Activated T-helper 9 cell treated with anti-CD3 and anti-CD28 coated beads, Interleukin-2, amount 50 U/mL, for 16 hours (primary cell): ENCODE measurements at places on chromosomes 4 and X.

DNA sequence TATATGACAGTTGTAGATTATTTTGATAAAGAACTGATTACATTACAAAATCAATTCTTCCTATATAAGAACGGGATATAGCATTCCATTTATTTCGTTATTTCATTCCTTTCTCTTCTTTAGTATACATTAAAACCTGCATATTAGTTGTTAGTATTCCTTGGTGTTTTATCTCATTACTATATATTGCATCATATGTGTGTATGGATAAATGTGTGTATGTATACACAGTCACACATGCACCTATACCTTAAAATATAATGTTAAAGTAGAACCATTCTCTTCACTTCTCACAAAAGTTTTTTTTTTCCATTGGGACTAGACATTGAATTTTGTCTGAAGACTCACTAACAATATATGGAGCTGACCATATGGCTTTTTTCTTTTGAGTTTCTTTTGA lies 5.3 kb upstream of the PALLD start:
- no peak for DNase-seq

- no peak for DNase-seq
Measured at GRCh38 chrX:64975491-64975890, 759 bp downstream of the ZC4H2 start.

- no peak for DNase-seq
Measured at GRCh38 chr4:21888195-21888976, 60.2 kb downstream of the KCNIP4 start.

- no peak for DNase-seq
Measured at GRCh38 chr4:112585977-112586736, 50.6 kb downstream of the ZGRF1 start.

GRCh38 chr4:83759611-83760010 lies 223.7 kb downstream of the GPAT3 start:
- DNase-seq: no peak

- DNase-seq: no peak
Measured at GRCh38 chrX:92213786-92214185, 434.6 kb downstream of the PCDH11X start.

GRCh38 chr4:101177154-101177553 lies 170.2 kb downstream of the PPP3CA start:
- no peak for DNase-seq

- no peak for DNase-seq
Measured at GRCh38 chr4:137711502-137711901, 179.2 kb upstream of the PCDH18 start.

DNA sequence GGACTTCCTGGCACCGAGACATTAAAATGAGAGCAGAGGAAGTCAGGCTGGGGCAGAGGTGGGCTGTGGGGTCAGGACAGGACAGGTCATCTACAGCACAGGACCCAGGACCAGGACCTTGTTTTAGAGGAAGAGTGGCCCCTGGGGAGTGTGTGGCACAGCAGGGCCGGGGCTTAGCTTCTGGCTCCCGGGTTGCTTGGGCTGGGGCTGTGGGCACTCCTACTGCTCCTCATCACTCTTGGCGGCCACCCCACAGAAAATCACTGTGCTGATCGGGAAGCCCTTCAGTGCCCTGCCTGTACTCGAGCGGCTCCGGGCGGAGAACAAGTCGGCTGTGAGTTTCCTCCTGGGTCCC lies 8.1 kb upstream of the ATP6AP1 start:
- DNase-seq: no peak

GRCh38 chr4:70713453-70714078 lies 8.2 kb upstream of the RUFY3 start:
- DNase-seq: no peak

GRCh38 chr4:31045724-31046318 lies 325.7 kb downstream of the PCDH7 start:
- no peak for DNase-seq

- no peak for DNase-seq
Measured at GRCh38 chr4:127622921-127623796, 9.6 kb upstream of the INTU start.
